ENCODE measurements at places on chromosomes 3 and 15.

- no peak overlapping the region for H3K4me3 ChIP-seq
- no peaks in the 10 kb centered on the region for H3K4me1 ChIP-seq
- H3K27me3 ChIP-seq: no peaks in the 10 kb centered on the region
- H3K27ac ChIP-seq: no peak overlapping the region
- H3K36me3 ChIP-seq: no peaks in the 10 kb centered on the region
Observed at GRCh38 chr15:73072894-73073293, 20.6 kb downstream of the NEO1 start.

DNA sequence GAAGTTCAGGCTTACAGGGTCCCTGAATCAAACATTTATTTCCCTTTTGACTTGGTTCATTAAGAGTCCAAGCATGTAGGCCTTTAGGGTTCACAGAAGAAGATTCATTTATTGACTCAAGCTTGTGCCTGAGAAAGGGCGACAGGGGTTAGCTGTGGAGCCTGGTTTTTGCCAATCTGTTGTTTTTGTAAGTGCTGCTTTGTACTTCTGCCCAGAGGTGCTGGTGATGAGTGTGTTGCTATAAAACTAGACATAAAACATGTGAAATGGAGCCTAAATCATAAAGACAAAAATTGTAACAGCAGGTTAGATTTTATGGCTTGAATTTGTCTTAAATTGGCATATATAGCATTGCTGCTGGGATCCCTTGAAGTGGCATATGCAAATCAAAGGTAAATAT is 308.3 kb upstream of the UBE2E2 start:
- H3K36me3 ChIP-seq: no peaks in the 10 kb centered on the region
- H3K27ac ChIP-seq: no peak overlapping the region

- H3K27me3 ChIP-seq: no peaks in the 10 kb centered on the region
- no peak overlapping the region for H3K27ac ChIP-seq
- H3K4me1 ChIP-seq: no peaks in the 10 kb centered on the region
Observed at GRCh38 chr3:36248374-36248773, 131.9 kb upstream of the STAC start.

DNA sequence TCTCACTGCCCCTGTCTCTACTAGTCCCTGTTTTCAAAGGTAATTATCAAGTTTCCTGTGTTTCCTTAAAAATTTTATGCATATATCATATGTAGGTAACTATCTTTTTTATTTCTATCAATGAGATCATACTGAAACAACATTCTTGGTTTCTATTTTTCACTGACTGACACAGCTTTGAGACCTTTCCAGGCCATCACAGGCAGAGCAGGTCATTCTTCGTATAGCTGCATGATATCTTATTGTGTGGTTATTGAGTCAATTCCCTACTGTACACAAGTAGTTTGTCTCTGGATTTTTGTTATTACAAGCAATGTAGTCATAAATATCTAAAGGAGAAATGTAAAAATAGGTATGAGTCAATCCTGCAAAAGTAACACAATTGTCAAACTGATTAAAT is 169.6 kb downstream of the CFAP20DC start:
- peaks cover 11% of the 10 kb centered on the region for H3K27me3 ChIP-seq
- H3K4me3 ChIP-seq: no peak overlapping the region
- H3K27ac ChIP-seq: no peak overlapping the region

DNA sequence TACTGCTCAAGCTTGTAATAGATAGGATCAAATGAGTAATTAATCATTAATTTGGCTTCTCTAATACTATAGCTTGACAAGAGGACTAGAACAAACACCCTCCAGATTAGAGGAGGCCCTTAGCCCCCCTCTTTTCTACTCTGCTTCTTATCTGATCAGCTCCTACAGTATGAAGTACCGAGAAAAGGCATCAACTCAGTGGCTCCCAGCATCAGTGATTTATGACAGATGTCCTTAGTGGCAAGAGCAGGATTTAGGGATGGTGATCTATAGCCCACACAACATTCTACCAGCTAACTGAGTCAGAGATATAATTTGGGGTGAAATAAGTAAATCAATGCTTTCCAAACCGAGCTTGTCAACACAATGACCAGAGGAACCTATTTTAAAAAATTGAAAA is 541.1 kb downstream of the NLGN1 start:
- no peaks in the 10 kb centered on the region for H3K27me3 ChIP-seq
- no peak overlapping the region for H3K27ac ChIP-seq
- H3K4me1 ChIP-seq: no peaks in the 10 kb centered on the region
- no peak for DNase-seq

- H3K27ac ChIP-seq: no peak overlapping the region
- no peaks in the 10 kb centered on the region for H3K4me1 ChIP-seq
- H3K27me3 ChIP-seq: no peaks in the 10 kb centered on the region
- DNase-seq: no peak
Observed at GRCh38 chr3:2212206-2212605, 113.5 kb downstream of the CNTN4 start.

DNA sequence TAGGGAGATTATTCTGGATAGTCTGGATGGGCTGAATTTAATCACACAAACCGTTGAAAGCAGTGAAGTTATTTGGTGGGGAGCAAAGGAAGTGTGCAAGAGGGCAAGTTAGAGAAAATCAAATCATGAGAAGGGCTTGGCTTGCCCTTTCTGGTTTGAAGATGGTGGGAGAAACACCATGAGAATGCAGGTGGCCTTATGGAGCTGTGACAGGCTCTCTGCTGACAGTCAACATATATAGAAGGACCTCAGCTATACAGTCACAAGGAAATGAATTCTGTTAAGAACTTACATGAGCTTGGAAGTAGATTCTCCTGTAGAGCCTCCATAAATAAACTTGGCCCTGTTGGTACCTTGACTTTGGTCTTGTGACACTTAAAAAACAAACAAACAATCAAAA is 72.3 kb downstream of the GMNC start:
- no peak overlapping the region for H3K27ac ChIP-seq
- no peaks in the 10 kb centered on the region for H3K4me1 ChIP-seq
- no peaks in the 10 kb centered on the region for H3K36me3 ChIP-seq
- H3K4me3 ChIP-seq: no peak overlapping the region
- DNase-seq: no peak
- H3K27me3 ChIP-seq: no peaks in the 10 kb centered on the region

- DNase-seq: no peak
- H3K27ac ChIP-seq: no peak overlapping the region
- no peak overlapping the region for H3K4me3 ChIP-seq
- H3K36me3 ChIP-seq: no peaks in the 10 kb centered on the region
Observed at GRCh38 chr15:88073391-88073691, 183.2 kb downstream of the NTRK3 start.

- H3K27me3 ChIP-seq: no peaks in the 10 kb centered on the region
- H3K4me3 ChIP-seq: no peak overlapping the region
- no peaks in the 10 kb centered on the region for H3K4me1 ChIP-seq
- DNase-seq: no peak
- peaks cover 12% of the 10 kb centered on the region for H3K36me3 ChIP-seq
- no peak overlapping the region for H3K27ac ChIP-seq
Observed at GRCh38 chr3:15576475-15576874, 24.9 kb downstream of the HACL1 start.
